ENCODE measurements at places on chromosomes 16 and 17.

- no peak for DNase-seq
Measured at GRCh38 chr17:21285164-21286065, 904 bp downstream of the MAP2K3 start.

GRCh38 chr16:48352648-48353390 lies 32.4 kb downstream of the SIAH1 start:
- DNase-seq: no peak

GRCh38 chr16:1054660-1055556 lies 17.6 kb upstream of the SSTR5 start:
- DNase-seq: peak; percentile 83

GRCh38 chr16:77974883-77975282 lies 47.5 kb upstream of the CLEC3A start:
- no peak for DNase-seq

DNA sequence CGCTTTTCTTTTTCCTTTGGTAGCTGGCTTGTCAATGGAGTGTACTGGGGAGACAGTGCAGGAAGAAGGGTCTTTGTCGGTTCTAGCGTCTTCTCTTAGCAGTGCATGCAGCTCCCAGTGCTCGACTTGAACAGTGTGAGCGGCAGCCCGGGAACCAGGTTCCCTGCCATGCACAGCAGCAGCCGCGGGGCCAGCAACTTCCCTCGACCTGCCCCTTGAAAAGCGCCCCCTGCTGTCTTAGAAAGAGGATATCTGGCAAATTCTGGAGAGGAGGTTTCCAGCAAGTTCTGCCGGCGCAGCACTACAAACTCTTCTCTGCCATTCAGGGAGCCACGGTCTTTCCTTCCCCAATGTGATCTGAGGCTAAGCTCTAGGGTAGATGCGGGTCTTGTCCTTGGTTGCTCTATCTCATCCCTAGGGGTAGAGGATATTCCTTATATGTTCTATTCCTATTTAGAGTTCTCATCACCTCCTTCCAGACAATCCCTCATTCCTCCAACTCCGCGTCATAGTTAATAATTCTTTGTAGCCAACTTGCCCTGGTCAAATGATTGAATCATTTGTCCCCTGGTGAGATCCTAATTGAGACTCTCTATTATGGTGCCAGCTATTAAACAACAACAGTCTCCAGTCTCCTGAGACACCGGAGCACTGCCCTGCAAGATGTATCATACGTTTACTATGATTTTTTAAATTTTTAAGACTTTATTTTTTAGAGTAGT lies 451.3 kb downstream of the PMP22 start:
- DNase-seq: no peak

DNA sequence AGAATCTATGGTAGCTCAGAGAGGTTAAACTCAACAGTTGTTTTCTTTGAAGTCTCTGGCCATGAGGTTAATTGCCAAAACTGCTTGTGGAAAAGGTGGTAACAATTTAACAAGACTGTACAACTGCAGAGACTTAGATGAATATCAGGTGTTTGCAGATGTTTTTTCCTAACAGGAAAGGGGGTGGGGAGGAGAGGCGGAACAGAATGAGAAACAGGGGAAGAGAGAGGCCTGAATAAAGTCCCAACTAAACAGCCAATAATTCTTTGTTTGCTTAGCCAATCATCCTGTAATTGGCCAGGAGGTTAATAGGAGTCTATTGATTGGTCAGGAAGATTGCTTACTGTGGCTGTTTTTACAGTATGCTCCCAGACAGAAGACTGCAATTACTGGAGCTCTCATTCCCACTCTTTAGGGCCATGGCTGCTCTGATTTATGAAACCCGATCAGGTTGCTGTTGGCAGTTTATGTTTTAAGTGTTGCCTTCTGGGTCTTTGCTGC lies 249.7 kb upstream of the TBX2 start:
- DNase-seq: no peak

GRCh38 chr16:23368469-23368868 lies 66.4 kb downstream of the SCNN1B start:
- no peak for DNase-seq

Measured in right hindlimb (tissue), 1 donor.